Immature natural killer cell (primary cell): ENCODE measurements at places on chromosomes 12 and 14. TPM values are rescaled to one million over a fixed set of nuclear protein-coding genes. Genes with fewer than 3 reads are reported as not detected.

GRCh38 chr12:55721601-55722213 lies 1.5 kb downstream of the RDH5 start:
- peaks cover 66% of the 10 kb centered on the region for H3K4me1 ChIP-seq
- H3K27ac ChIP-seq: no peak overlapping the region
- no peak for DNase-seq

Gene CPNE6
- polyA plus RNA-seq: not detected

DNA sequence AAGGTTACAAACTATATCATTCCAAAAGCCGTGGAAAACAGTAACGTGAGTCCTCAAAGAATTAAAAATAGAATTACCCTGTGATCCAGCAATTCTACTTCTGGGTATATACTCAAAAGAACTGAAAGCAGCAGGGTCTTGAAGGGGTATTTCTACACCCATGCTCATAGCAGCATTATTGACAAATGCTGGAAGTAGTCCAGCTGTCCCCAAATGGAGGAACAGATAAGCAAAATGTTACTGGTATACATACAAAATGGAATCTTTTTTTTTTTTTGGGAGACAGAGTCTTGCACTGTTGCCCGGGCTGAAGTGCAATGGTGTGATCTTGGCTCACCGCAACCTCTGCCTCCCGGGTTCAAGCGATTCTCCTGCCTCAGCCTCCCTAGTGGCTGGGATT lies 32.9 kb downstream of the ADIPOR2 start:
- no peak overlapping the region for H3K4me3 ChIP-seq
- H3K4me1 ChIP-seq: peaks cover 81% of the 10 kb centered on the region
- no peaks in the 10 kb centered on the region for H3K36me3 ChIP-seq
- H3K27ac ChIP-seq: peak overlapping the region; percentile 63
- no peak for DNase-seq

Gene VCPKMT
- polyA plus RNA-seq: 14.4 TPM

DNA sequence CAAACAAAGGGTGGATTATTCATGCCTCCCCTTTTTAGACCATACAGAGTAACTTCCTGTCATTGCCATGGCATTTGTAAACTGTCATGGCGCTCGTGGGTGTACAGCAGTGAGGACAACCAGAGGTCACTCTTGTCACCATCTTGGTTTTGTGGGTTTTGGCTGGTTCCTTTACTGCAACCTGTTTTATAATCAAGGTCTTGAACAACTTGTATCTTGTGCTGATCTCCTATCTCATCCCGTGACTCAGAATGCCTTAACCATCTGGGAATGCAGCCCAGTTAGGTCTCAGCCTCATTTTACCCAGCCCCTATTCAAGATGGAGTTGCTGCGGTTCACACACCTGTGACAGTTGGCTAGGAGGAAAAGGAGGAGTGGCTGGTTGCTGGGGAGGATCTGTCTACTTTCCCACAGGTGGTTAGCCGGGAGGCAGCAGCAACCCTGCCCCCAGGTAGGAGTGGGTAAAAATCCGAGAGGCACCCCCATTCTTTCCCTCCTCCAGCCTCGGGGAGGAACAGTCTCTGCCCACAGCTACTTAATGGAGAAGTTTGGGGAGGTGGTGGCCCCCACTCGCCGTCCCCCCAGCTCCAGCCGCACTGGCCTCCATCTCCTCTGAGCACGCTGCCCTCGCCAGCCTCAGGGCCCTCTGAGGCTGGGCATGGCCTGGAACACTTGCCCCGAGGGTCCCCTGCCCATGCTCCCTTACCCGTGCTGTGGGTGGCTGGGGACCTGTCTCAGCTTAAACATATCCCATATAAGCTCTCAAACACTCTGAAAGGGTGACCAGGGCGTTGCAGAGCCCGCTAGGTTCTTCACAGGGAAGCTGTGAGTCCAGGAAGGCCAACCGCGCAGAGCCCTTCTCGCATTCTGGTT lies 41.7 kb downstream of the SMIM41 start:
- H3K36me3 ChIP-seq: no peaks in the 10 kb centered on the region
- H3K27me3 ChIP-seq: peaks cover 11% of the 10 kb centered on the region
- no peak overlapping the region for H3K27ac ChIP-seq
- no peaks in the 10 kb centered on the region for H3K4me1 ChIP-seq
- H3K4me3 ChIP-seq: no peak overlapping the region

DNA sequence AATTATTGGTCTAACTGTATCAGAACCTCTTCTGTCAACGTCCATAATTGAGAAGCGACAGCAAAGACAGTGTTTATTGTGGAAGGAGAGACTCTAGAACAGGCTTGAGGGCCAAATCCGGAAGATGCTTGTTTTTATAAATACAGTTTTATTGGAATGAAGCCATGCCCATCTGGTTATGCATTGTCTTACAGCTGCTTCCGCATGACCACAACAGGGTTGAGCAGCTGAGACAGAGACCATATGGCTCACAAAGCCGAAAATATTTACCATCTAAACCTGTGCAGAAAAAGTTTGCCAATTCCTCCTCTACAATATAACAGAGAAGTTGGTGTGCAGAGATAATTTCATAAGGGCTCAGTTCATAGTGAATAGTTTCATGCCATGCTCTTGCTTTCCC lies 24.5 kb downstream of the PRKAB1 start:
- H3K4me1 ChIP-seq: no peaks in the 10 kb centered on the region
- no peak overlapping the region for H3K27ac ChIP-seq
- H3K36me3 ChIP-seq: no peaks in the 10 kb centered on the region
- DNase-seq: no peak

Gene SPTB
- not detected for polyA plus RNA-seq

DNA sequence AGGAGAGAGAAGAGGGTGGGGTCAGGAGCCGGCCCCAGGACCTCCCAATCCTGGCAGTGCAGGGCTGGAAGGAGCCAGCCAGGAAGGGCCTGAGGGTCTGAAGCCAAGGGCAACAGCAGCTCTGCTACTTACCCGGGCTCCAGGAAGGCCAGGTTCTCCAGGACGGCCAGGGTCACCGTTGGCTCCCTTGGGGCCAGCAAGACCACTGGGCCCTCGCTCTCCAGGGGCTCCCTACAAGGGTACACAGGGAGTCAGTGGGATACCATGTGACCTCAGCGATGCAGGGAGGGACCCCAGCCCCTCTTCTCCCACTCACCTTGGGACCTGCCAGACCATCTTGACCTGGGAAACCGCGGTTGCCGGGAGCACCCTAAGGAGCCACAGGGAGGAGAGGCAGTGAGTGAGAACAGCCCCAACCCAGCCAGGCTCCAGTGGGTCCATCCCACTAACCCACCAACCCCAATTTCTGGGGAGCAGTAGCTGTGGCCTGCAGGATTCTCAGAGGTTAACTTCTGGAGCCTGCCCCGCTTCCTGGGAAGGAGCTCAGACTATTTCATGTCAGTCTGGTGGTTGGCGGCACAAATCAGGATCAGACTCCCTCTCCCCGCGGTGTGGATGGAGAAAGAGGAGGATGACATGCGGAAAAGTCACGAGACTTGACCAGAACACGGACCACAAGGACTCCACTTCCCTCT lies 18.5 kb downstream of the COL2A1 start:
- peaks cover 2% of the 10 kb centered on the region for H3K27me3 ChIP-seq
- no peaks in the 10 kb centered on the region for H3K36me3 ChIP-seq
- no peak for DNase-seq
- H3K4me3 ChIP-seq: no peak overlapping the region
- peaks cover 13% of the 10 kb centered on the region for H3K4me1 ChIP-seq

Gene CCDC88C
- 19.5 TPM for polyA plus RNA-seq

DNA sequence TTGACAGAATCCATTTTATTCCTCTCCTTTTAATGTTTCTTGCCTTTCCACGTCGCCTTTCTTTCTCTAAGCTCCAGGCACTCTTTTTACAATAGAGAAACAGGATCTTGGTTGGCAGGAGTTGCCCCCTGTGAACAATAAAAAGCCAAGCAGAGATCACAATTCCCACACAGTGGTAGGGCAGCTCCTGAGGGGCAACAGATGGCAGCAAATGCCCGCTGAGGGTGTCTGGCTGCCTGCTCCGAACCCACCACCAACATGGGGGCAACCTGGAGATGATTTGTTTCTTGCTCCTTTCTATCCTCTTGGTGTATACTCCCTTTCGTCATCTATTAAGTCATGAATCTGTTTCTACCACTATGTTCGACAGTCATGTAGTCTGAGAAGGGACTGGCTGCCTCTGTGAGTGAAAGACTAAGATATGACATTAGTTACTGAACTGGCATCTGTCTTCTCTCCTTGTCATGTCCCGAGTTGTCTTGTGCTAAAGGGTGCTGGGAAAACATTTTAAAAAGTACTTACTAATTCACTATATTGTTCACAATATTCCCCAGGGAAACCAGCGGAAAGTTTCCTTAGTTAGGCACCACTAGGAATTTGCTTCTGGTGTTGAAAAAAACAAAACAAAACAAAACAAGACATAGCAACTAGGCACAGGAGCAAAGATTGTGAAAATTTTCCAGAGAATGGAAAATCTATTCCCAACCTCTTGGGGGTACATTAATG lies 170.1 kb downstream of the STXBP6 start:
- H3K27ac ChIP-seq: no peak overlapping the region
- no peaks in the 10 kb centered on the region for H3K4me1 ChIP-seq
- DNase-seq: no peak

GRCh38 chr12:48969160-48969771 lies 2.3 kb downstream of the WNT10B start:
- H3K36me3 ChIP-seq: no peaks in the 10 kb centered on the region
- H3K4me3 ChIP-seq: peak overlapping the region; percentile 38
- DNase-seq: no peak
- H3K27ac ChIP-seq: no peak overlapping the region
- peaks cover 34% of the 10 kb centered on the region for H3K4me1 ChIP-seq
- H3K27me3 ChIP-seq: peaks cover 15% of the 10 kb centered on the region

DNA sequence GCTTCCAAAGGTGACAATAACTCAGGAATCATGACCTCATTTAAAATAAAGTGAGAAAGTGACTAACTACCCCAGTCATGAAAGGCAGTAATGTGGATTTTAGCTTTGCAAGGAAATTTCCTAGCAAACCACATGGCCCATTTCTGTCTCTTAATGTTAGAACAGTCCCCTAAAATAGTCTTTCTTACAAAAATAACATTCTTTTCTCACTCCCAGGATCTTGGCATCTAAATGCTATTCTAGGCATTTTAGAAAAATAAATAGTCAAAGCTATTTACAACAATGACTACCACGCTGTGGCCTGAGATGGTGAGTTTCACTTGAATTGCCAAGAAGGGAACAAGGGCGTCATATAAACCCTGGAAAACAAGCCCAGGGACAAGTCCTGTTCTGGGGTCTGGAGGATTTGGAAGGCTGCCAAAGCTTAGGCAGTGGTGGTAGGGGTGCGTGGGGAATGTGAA lies 101.2 kb upstream of the CCDC175 start:
- no peak overlapping the region for H3K4me3 ChIP-seq
- no peaks in the 10 kb centered on the region for H3K36me3 ChIP-seq
- H3K4me1 ChIP-seq: no peaks in the 10 kb centered on the region
- peaks cover 2% of the 10 kb centered on the region for H3K27me3 ChIP-seq

GRCh38 chr14:83184531-83184930 lies 1650.9 kb upstream of the SEL1L start:
- peaks cover 5% of the 10 kb centered on the region for H3K36me3 ChIP-seq
- H3K27me3 ChIP-seq: no peaks in the 10 kb centered on the region
- no peaks in the 10 kb centered on the region for H3K4me1 ChIP-seq
- H3K27ac ChIP-seq: no peak overlapping the region

- peaks cover 2% of the 10 kb centered on the region for H3K27me3 ChIP-seq
- peaks cover 21% of the 10 kb centered on the region for H3K4me1 ChIP-seq
- H3K4me3 ChIP-seq: no peak overlapping the region
- DNase-seq: no peak
- peak overlapping the region; percentile 21 for H3K27ac ChIP-seq
These were observed 34.9 kb downstream of the SYNE3 start for GRCh38 chr14:95481391-95482022.

Gene ALDH1L2
- polyA plus RNA-seq: not detected

DNA sequence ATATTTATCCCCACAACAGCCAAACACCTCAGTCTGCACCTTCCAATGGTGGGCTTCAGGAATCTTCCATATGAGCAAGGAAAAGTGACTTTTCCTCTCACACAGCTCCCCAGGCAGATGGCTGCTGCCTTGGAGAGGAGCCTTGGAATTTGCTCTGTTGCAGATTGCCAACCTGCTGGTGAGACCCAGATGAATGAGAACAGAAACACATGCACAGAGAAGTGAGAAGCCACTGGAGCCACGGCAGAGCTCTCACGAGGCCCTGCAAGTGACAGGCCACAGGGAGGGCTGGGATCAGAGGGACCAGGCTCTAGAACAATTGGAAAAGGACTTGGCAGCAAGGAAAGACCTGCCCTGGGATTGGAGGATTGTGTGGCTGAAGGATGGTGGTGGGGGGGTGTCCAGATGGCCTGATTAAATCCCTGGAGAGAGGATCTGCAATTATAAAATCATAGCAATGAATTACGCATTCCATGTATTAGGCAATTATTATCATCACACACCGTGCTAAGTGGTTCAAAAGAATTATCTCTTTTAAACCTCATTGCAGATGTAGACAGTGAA lies 84.9 kb upstream of the PWP1 start:
- peaks cover 2% of the 10 kb centered on the region for H3K4me1 ChIP-seq
- H3K27ac ChIP-seq: peak overlapping the region; percentile 24
- no peak overlapping the region for H3K4me3 ChIP-seq
- no peak for DNase-seq

GRCh38 chr14:97077253-97077653 lies 280.1 kb downstream of the VRK1 start:
- H3K4me1 ChIP-seq: peaks cover 26% of the 10 kb centered on the region
- no peak overlapping the region for H3K27ac ChIP-seq
- H3K27me3 ChIP-seq: peaks cover 3% of the 10 kb centered on the region
- H3K4me3 ChIP-seq: peak overlapping the region; percentile 25
- H3K36me3 ChIP-seq: no peaks in the 10 kb centered on the region

DNA sequence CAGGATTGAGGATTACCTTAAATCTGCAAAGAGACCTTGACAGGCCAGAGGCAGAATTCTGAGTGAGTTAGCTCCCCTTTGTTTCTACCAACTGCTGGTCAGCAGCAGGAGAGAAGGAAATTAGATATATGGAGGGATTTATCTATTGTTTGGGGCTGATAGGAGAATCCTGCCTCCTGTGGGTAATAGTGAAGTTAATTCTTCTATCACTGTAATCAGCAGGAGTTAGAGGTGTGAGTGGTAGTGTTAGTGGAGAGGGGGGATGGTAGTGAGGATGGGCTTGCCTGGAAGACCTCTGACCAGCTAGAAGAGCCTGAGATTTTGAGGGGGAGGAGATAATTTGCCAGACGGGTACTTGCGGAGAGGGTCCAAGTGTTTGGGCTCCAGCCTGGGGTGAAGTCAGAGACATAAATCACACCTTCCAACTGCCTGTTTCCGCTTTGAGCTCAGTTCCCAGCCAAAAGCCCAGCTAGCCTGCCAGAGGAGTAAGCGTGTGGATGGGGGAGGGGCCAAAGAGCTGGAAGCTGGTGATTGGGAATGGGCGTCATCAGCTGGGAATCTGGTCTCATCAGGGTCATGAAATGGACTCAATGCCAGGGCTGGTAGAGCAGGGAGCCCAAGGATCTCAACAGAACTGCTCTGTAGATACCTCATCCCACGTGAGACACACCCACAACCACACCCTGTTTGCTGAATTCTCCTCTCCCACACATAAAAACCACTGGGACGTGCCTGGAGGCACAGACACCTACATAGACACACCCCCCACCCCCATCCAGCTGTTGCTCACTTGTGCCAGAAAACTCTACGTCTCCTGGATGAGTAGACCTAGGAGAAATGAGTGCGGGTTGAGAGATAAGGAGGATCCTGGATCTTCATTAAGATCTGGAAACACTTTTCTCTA lies 13.1 kb upstream of the ITGA5 start:
- peaks cover 58% of the 10 kb centered on the region for H3K4me1 ChIP-seq
- H3K36me3 ChIP-seq: no peaks in the 10 kb centered on the region
- peak overlapping the region; percentile 95 for H3K27ac ChIP-seq
- no peak for DNase-seq
- peaks cover 4% of the 10 kb centered on the region for H3K27me3 ChIP-seq

Gene TRPV4
- not detected for polyA plus RNA-seq
